ENCODE measurements at places on chromosomes 1 and 21.

GRCh38 chr1:33280091-33280661, 23.9 kb downstream of the ZNF362 start:
- DNase-seq, result no peak

GRCh38 chr1:114588196-114588689, 6.8 kb upstream of the BCAS2 start:
- DNase-seq, result no peak

DNA sequence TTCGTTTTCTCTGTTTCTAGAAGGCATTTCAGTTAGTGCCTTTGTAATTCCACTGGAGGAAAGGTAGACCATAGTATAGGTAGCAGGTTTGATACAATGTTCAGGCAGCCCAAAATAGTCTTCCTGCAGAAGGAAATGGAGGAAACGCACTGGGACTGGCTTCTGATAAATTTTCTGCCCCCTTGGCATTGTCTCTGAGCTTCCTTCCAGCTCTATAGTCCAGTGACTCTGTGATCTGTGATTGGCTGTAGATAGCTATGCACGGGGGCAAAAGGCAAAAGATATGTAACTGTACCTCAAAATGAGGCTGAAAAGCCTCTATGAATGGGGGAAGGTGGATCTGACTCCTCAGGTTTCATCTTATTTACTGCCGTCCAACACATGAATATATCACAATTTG, 5.8 kb upstream of the MAGOH start:
- DNase-seq, result no peak

- DNase-seq, result no peak
Observed at GRCh38 chr1:116902723-116903383, 6.9 kb upstream of the PTGFRN start.

DNA sequence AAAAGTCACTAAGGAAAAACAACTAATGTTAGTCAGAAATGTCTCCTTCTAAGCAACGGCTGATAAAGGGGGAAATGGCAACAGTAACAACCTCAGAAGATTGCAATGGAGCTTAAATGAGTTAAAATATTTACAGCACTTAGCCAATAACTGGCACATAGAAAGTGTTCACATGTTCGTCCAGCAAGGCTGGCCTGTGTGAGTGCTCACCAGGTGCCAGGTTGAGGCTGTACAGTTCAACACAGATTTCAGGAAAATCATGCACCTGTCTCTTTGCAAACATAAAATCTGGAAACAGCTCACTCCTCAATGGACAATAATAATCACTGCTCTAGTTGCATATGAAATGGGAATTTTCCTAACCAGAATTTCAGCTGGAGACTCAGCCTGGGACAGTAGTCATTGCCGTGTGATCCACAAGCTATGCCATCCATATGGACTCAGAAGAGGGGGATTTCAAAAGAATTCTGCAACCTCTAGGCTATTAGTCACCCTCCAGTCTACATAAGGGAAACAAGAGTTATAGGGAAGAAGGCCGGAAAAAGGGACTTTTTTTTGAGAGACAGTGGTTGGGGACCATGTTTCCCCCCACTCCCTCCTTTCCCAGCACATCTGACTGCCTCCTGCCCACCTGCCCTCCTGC, 68.6 kb downstream of the SYDE2 start:
- no peak for DNase-seq

- DNase-seq, result no peak
Observed at GRCh38 chr1:201645956-201646355, 107.0 kb downstream of the NAV1 start.

GRCh38 chr1:61011561-61012263, 70.6 kb upstream of the NFIA start:
- no peak for DNase-seq

DNA sequence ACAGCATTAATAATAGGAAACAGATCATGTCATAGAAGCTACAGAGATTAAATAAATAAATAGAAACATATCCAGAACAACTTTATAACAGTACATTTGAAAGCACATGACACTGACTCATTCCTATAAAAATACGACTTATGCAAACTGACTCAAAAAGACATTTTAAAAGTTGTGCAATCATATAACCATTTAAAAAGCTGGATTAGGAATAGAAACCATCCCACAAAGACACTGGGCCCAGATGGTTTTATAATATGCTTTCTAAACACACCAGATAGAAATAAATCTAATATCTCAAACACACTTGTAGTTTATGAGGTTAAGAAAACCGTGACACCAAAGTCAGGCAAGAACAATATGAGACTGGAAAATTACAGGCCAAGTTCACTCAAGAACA, 47.6 kb downstream of the MATN1 start:
- peak; percentile 58 for DNase-seq

DNA sequence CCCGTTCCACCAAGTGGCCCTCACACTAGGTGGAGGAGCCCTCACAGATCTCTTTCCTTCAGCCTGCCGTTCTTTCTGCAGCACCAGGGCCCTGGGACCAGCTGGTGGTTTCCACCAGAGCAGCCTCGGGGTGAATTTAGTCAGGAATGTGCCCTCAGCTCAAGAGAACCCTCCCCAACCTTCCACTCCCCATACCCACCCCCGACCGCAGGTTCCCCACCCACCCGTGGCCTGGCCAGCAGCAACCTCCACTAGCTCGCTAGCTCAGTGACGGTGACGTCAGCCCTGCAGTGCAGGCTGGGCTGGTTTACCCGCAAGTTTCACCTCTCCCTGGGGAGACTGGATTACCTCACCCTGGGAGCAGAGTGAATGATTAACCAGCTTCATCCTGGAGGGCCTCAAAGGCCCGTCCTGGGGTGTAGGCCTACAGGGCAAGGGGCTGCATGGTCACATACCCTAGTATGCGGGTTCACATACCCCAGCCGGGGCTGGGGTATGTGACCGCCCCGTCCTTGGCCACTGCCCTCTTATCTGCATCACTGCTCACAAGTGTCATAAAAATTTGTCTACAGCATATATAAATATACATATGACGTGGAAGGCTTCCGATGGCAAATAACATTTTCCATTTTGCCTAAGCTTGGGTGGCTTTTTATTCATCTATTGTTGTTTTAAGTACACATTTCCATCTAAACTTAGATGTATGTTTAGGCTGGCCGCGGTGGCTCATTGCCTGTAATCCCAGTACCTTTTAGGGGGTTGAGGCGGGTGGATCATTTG, 24.5 kb downstream of the ELF3 start:
- DNase-seq, result peak; percentile 99

DNA sequence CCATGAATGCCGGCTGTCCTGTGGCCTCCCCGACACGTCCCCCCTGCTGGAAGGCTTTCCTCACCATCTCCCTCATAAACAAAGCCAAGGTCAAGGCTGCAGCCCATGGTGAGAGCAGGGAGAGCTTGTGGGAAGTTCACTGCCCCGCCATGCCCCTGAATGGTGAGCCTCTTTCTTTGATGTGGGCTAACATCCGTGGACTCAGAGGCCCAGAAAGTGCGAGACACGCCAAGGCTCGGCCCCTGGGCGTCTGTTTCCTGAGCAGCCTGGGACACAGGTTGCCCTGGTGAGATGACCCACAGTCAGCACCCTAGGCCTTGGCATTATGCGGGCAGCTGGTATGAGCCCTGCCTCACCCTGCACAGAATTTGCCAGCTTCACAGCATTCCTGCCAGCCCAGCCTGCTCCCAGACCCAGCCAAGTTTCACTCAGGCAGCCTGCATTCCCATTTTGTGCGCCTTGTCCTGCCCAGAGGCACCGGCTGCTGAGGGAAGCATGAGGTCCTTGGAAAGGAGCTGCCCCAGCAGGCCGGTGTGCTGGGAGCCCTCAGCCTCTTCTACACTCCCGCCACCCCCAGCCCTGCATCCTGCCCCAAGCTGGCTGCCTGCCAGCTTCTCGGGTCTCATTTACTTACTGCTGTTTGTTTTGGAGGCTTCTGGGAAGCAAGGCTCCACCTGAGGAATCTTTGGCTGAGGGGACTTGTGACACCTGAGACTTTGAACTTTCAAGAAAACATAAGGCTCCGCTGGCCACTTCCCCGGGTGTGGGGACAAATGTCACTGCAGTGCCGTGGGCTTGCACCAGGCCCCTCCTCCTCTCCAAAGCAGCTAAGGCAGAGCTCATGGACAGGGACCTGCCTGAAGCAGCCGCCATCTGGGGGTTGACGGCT, 31.9 kb downstream of the NEK2 start:
- DNase-seq, result no peak

- no peak for DNase-seq
Observed at GRCh38 chr1:22507587-22507986, 55.7 kb upstream of the EPHA8 start.

- no peak for DNase-seq
Observed at GRCh38 chr1:66295803-66296202, 238.2 kb upstream of the SGIP1 start.

- DNase-seq, result no peak
Observed at GRCh38 chr1:42173961-42174735, 9.6 kb upstream of the GUCA2A start.

GRCh38 chr1:165891111-165891860, 63.9 kb downstream of the UCK2 start:
- peak; percentile 17 for DNase-seq

DNA sequence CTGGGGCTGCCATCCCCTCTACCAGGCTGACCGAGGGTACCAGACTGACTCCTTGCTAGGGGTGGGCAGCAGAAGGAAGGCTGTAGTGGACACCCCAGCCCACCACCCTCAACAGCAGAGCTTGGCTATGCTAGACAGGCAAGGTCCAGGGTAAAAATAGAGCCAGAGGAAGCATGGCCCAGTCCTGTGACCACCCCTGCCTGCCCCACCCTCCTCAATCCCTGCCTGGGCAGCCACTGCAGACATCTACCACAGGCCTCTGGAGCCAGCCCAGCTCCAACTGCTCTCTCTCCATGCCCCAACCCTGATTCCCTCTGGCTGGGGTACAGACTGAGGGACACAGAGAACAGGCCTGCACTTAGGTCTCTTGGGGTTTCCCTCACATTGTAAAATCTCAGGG, 1.7 kb downstream of the S100A1 start:
- no peak for DNase-seq

- no peak for DNase-seq
Observed at GRCh38 chr1:34396042-34396441, 219.3 kb downstream of the C1orf94 start.

DNA sequence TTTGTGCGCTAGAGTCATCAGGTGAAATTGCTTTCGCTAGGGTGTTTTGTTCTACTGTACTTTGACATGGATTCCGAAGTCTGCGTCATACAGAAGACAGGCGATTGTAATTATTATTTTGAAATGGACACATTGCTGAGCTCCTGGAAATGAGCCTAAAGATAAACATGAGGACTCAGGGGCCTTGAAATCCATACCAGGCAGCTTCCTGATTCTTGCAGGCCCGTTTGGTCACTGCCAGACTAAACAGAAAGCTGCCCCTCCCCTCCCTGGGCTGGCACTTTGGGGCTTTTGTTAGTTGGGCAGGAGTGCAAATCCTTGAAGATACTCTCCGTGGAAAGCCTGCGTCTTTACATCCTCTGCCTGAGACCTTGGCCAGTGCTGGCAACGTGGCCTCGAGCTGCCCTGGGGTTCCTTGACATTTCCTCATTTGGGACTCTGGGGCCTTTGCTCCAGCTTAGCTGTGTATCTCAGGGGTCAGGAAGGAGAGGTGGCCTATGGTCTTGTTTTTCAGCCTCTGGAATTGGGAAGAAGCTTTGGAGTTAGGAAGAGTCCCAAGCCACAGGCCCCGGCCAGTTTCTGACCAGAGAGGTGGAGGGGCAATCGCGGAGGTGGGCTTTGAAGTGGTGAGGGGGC, 26.9 kb upstream of the KCNE2 start:
- DNase-seq, result peak; percentile 87

DNA sequence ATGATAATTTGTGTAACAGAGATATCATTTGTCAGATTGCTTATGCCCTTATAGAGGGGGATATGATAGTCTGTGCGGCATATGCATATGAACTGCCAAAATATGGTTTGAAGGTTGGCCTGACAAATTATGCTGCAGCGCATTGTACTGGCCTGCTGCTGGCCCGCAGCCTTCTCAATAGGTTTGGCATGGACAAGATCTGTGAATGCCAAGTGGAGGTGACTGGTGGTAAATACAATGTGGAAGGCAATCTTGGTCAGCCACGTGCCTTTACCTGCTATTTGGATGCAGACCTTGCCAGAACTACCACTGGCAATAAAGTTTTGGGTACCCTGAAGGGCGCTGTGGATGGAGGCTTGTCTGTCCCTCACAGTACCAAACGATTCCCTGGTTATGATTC, 82.4 kb downstream of the ZMYM4 start:
- DNase-seq, result no peak

GRCh38 chr1:219151467-219151866, 22.2 kb upstream of the LYPLAL1 start:
- no peak for DNase-seq

GRCh38 chr1:213268221-213268620, 217.2 kb downstream of the RPS6KC1 start:
- DNase-seq, result no peak

DNA sequence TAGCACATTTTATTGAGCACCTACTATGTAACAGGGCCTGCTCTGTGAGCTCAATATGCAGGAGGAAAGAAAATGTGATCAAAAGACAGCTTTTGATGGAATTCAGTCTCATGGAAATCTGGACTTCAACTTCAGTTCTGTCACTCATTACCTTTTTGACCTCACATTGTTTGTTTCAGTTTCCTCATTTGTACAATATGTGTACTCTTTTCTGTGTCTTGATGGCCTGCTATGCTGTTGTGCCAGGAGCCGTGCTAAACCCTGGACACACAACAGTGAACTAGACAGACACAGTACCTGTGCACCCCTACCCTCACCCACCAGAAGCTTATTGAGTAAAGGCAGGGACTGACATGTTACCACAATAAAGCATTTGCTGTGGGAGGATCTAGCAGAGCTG, 162.9 kb upstream of the FGGY start:
- DNase-seq, result no peak

- no peak for DNase-seq
Observed at GRCh38 chr1:230684146-230684545, 29.8 kb downstream of the AGT start.

DNA sequence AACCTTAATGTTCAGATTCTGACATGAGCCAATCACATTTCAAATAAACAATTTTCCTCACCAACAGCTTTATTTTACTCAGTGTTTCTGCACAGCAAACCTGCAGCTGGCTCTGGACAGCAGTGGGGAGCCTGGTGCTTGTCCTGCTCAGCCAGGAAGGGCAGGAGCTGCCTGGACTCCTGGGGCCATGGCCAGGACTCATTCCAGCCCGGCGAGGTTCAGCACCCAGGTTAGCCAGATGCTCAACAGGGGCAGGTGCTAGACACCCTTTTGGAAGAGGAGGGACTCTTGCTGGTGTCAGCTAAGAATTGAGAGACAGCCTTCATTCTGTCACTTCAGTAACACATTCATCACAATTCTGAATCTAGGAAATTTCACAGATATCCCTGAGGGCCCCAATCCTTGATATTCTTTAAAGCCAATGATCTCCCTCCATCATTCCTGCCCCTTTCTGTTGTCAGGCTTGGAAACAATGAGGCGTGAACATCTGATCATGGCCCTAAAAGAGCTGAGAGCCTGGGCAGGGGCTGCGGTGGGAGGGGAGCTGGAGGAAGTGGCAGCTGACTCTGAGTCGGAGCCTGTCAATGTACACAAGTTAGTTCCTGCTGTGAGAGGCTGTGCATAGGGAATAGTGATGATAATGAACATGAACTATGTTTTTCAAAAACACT, 251.3 kb downstream of the SDCCAG8 start:
- DNase-seq, result no peak

- no peak for DNase-seq
Observed at GRCh38 chr1:243346468-243346867, 90.6 kb downstream of the SDCCAG8 start.

All from SJSA1 (cell line).